ENCODE measurements at places on chromosomes 2 and 18. TPM values are rescaled to one million over a fixed set of nuclear protein-coding genes. Genes with fewer than 3 reads are reported as not detected.

DNA sequence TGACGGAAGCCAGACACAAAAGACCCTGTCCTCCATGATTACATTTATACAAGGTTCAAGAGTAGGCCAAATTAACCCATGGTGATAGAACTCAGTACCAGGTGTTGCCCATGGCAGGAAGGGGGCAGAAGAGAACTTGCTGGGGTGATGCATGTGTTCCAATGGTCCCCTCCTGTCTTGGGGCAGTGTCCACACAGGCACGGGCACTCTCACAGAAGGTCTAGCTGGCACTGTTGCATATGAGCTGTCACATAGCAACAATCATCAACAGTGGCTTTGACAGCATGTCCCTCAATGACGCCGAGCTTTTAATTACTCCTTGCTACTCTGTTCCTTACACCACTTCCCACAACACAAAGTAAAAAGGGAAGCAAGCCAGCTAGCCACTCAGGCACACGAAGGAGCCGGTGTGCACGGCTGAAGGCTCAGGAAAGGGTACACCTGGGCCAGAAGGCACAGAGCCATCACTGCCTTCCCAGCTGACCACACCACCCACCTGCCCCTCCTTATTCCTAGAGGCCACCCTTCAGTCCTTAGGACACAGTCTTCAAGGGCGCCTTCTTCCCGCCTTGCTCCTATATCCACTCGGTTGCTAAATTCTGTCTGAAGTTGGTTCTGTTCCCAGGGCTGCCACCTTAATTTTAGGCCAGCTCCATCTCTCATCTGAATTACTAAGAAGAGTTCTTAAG lies 28.9 kb downstream of the RPL31 start:
- DNase-seq = no peak

SPIRE1 gene
- 26.6 TPM for total RNA-seq

DNA sequence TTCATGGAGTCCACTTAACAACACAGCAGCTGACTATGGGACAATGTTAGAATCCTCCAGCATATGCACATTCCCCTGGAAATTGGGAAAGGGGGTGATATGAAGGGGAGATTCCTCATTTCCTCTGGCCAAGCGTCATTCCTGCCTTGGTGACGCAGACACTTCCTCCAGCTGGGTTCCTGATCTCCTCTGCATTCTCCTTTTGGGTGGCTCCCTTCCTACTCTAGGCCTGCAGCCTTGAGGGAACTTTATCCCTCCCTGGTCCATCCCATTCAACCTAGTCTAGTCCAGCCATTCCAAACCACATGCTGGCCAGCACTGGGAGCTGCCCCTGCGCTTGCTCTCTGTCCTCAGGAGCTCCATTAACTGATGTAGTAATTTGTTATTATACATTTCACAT lies 216.8 kb downstream of the VAPA start:
- DNase-seq = no peak

DNA sequence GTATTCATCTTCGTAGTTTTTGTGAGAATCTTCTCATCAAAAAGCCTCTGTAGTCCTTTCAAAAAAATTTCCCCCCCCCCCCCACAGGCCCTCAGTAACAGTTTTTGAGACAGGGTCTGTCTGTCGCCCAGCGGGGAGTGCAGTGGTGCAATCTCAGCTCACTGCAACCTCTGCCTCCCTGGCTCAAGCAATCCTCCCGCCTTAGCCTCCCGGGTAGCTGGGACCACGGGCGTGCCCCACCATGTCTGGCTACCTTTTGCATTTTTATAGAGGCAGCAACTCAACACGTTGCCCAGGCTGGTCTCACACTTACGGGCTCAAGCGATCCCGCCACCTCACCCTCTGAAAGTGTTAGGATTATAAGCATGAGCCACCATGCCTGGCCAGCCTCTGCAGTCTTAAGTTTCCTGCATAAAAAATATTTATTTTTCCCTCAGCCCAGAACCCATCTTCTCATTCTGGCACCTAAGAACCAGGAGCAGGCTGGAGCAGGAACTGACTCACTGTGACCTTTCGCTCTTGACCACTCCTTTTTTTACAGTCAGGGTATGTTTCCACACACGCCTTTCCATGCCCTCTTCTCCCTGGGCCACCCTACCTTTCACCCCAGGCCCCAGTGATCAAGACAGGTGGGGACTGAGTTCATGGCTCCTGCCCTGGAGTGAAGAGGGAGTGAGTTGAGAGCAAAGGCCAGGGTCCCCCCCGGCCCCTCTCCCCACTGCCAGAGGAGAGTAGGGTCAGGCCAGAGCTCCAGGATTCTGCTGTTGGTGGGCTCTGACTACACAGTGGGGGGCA lies 32.5 kb upstream of the NT5DC4 start:
- no peak for DNase-seq

CMPK2 gene
- 1.5 TPM for total RNA-seq

THSD7B gene
- not detected for total RNA-seq
